Cardiac ventricle fibroblast (primary cell): ENCODE measurements at places on chromosomes 5 and 9. TPM values are rescaled to one million over a fixed set of nuclear protein-coding genes. Genes with fewer than 3 reads are reported as not detected.

Gene WNK2
- total RNA-seq = not detected in 2 replicates

Gene CD72
- 2.1 and 3.3 TPM in 2 replicates for total RNA-seq

Gene ZNF354C
- total RNA-seq = 3.3 and 4.3 TPM in 2 replicates

Gene PPP3R2
- not detected in 2 replicates for total RNA-seq

Gene SMC5
- 13.5 and 14.5 TPM in 2 replicates for total RNA-seq

Gene DBH
- not detected in 2 replicates for total RNA-seq

Gene NUP155
- 10.3 and 12.3 TPM in 2 replicates for total RNA-seq

Gene PCDHB4
- 0.64 and 0.75 TPM in 2 replicates for total RNA-seq

Gene SPINK4
- not detected in 2 replicates for total RNA-seq

Gene FAT2
- total RNA-seq = 0.05 and 0.06 TPM in 2 replicates

Gene SHB
- total RNA-seq = 8.2 and 9.1 TPM in 2 replicates

Gene FBP1
- total RNA-seq = not detected in 2 replicates

Gene SPINK6
- 1.1 and 1.2 TPM in 2 replicates for total RNA-seq

Gene RMRP
- 5,423 and 6,533 TPM in 2 replicates for total RNA-seq

Gene GABRA6
- not detected in 2 replicates for total RNA-seq

Gene MUSK
- total RNA-seq = 0.05 and 0.06 TPM in 2 replicates

Gene PCA3
- not detected in 2 replicates for total RNA-seq

Gene RAB14
- 30.3 and 32.0 TPM in 2 replicates for total RNA-seq

Gene PKN3
- total RNA-seq = 1.2 and 1.3 TPM in 2 replicates

Gene NOL6
- 23.3 and 26.0 TPM in 2 replicates for total RNA-seq

Gene CDC25C
- 0.83 and 0.94 TPM in 2 replicates for total RNA-seq

Gene ACTBL2
- total RNA-seq = not detected in 2 replicates

Gene SLC27A4
- 14.7 and 21.6 TPM in 2 replicates for total RNA-seq

Gene IFNA21
- total RNA-seq = not detected in 2 replicates
